SK-N-SH treated with all-trans-retinoic acid at 6 μM for 48 hours (cell line): ENCODE measurements at places on chromosomes 1 and 21.

DNA sequence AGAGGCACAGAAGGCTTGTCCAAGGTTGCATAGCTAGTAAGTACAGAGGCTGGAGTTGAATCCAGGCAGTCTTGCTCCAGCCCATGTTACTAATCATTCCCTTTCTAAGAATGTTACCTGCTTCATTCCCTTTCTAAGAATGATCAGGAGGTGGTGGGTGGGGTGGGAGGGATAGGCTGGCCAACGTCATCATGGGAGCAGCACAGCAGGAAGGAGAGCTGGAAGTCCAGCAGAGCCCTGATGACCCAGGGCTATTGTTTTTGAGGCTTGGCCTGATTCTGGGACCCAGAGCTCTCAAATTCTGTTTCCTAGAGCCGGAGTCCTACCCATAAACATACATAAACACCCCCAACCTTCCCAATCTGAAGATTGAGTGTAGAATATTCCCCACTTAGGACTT, 11.8 kb upstream of the CSF1 start:
- ATAC-seq, result no peak

GRCh38 chr1:91014475-91014874, 7.4 kb downstream of the ZNF644 start:
- no peak for ATAC-seq

DNA sequence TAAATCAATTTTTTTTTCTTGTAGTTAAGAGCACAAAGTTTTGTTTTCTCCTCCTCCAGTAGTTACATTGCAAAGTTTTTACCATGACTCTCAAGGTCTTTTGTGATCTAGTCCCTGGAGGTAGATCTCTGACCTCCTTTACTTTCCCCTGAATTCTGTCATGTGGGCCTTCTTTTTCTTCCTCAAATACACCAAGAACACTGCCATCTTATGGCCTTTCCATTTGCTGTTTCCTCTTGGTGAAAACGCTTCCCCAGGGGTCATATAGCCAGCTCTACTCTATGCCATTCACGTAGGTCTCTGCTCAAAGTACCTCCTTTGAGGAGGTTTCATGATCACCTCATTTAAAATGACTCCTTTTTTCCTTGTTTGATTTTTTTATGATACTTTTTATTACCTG, 2.7 kb downstream of the DDX20 start:
- ATAC-seq, result no peak

GRCh38 chr1:53643041-53643880, 95.7 kb downstream of the GLIS1 start:
- no peak for ATAC-seq

DNA sequence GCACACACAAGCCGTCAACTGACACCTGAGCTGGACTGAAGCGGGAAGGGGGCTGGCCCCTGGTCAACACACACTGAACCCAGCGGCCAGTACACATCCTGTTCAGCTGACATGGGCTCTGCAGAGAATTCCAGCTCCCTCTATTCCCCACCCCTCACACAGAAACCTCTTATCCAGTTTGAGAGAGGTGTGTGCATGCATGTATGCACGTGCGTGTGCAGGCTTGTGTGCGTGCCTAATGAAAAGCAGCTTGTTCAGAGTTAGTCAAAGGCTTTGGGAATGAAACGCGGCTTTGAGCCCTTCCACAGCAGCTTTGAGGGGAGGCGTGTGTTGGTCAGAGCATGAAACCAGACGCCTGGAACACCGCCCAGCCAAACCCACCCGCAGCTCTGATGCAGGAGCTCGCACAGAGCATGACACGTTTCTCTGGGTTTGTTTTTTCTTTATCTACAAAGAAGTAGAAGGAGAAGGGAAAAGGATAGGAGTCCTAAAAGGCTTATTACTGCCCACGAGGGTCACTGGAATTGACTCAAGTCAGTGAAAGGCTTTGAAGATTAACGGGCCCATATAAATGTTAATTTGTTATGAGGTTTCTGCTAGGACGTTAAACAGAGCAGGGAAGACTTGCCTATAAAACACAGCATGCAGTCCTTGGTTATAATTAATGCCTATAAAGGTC, 184.2 kb downstream of the ETS2 start:
- peak; percentile 47 for ATAC-seq

DNA sequence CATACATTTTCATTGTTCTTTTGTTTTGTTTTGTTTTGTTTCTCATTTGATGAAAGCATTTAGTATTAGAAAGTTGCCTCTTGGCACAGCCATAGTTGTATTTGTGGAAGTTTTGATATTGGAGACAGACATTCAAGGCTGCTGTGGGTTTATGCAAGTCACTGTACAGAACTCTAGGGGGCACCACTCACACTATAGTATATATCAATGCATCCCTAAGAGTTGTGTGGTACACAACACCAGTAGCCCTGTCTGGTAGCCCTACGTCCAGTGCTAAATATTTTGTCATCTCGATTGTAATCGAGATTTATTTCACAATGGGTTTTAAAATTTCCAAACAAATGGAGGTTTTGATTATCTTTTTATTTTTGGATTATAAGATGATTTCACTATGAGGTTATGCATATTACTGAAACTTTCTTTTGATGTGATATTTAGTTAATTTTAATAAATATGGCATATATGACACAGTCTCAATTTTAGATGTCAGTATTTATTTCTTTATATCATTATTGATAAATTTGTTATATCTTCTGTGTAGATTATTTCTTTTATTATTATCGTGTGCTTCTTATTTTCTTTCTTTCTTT, 112.2 kb downstream of the NR5A2 start:
- peak; percentile 100 for ATAC-seq

DNA sequence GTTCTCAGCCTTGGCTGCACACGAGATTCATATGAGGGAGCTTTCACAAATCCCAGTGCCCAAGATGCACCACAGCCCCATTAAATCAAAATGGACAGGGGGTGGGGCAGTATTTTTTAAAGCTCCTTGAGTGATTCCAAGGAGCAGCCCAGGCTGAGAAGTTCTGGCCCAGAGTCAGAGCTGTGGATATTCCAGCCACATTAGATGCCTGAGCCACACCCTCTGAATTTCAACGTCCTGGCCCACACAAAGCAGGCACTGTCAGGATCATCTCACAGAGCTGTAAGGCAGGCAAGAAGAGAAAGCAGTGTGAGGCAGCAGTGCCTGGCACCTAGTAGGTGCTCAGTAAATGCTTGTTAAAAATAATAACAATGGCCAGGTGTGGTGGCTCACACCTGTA, 37.4 kb downstream of the PAX7 start:
- no peak for ATAC-seq

DNA sequence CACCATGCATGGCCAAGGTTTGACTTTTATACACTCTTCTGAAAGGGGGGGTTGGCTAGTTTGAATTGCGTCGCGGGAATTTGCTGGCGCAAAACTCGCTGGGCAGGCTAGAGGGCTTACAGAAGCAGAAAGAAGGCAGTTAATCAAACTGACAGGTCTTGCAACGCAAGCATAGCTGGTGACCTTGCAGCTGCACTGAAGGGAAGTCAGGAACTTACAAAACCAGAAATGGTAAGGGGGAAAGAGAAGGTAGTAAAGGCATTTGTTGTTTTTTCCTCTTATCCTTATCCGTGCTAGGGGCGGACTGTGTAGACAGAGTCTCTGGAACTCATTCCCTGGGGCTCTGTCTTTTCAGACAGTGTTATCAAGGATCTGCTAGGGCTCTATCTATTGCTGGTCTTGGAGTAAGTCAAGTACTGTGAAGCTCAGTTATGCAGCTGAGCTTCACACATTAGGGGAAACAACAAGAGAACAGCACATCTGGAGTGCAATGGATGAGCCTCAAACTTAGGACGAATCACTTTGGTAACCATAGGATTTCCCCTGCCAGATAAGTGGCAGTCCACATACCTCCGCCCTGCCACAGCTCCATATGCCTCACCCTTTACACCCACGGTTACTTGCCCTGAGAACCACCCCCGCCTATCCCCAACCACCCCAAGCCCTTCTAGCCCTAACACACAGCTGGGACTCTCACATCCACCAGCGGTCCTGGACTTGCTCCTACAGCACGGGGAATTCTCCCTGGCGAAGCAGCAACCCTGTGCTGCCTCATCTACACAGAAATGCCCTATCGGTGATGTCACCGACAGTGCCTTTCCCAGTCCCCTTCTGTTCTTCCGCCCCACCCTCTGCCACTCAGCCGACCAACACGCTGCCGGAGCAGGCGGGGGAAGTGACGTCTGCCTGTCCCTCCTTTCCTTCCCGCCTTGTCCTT, 251.4 kb downstream of the FAM72C start:
- ATAC-seq, result peak; percentile 74

GRCh38 chr1:12342401-12343003, 112.7 kb downstream of the VPS13D start:
- no peak for ATAC-seq

GRCh38 chr1:228372183-228373003, 34.2 kb downstream of the TRIM11 start:
- ATAC-seq, result no peak

GRCh38 chr1:56912325-56912724, 53.5 kb downstream of the C8B start:
- no peak for ATAC-seq

- ATAC-seq, result peak; percentile 25
Observed at GRCh38 chr1:224357626-224358124, 996 bp downstream of the CNIH4 start.

DNA sequence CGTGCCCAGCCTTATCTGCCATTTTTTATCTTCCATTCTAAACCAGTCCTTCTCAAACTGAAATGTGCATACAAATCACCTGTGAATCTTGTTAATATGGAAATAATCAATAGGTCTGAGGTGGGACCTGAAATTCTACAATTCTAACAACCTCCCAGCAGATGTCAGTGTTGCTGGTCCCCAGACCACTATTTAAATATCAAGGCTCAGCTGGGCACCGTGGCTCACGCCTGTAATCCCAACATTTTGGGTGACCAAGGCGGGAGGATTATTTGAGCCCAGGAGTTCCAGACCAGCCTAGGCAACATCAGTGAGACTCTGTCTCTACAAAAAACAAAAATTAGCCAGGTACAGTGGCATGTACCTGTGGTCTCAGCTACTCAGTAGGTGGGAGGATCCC, 4.1 kb downstream of the UQCRHL start:
- no peak for ATAC-seq

GRCh38 chr1:91162613-91163012, 140.8 kb upstream of the ZNF644 start:
- ATAC-seq, result no peak

- ATAC-seq, result no peak
Observed at GRCh38 chr1:60558236-60558635, 484.7 kb upstream of the C1orf87 start.

GRCh38 chr1:113858418-113858817, 13.1 kb downstream of the PTPN22 start:
- no peak for ATAC-seq

DNA sequence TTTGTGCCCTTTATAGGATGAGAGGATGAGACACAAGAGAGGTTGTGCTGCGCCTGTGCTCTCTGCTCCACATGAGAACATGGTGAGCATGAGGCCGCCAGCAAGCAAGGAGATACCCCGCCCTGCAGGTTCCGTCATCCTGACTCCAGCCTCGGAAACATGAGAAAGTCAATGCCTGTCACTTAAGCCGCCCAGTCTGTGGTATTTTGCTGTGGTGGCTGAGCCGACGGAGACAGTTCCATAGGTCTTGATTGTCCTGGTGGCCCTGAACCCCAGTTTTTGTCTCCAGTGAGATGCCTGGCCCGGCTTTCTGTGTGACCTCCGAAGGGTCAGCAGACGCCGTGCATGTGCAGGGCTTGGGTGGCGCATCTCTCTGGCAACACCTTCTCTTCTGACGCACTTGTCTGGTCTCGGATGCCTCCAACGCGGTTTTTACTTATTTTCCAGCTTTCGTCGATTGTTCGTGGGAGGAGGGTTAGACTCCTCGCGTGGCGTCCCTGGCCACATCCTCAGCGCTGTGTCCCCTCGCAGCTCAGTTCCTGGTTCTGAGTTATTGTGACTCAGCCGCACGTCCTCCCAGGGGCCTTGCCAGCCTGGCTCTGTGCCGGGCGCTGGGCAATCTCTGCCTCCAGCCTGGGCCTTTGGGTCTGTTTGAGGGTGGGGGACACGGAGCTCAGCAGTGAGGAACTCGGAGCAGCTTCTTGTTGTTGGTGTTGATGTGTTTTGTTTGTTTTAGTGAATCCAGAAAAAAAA, 70.0 kb downstream of the FAAP20 start:
- no peak for ATAC-seq

DNA sequence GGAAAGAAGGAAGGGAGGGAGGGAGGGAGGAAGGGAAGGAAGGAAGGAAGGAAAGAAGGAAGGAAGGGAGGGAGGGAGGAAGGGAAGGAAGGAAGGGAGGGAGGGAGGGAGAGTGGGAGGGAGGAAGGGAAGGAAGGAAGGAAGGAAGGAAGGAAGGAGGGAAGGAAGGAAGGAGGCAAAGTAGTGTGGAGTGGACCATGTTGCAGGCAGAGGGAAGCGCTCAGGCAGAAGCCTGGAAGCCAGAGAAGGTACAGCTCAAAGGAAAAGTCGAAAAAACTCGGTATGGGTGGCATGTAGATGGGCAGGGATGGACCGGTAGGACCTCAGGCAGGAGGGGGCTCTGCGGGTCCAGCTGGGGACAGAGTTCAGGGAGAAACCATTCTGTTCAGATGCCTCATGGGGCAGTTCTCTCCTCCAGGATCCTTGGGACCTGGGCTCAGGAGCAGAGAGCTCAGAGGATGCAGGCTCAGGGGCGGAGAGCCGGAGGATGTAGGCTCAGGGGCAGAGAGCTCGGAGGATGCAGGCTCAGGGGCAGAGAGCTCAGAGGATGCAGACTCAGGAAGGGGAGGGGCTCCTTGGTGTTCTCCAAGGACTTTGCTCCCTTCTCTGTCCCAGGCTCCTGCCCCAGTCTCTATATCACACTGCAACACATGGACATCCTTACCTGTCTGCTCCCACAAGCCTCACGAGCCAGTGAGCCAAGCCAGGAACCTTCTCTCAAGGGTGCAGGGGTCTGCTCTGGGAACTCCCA, 13.6 kb upstream of the PADI3 start:
- no peak for ATAC-seq

GRCh38 chr1:153800516-153800915, 25.3 kb downstream of the SLC27A3 start:
- no peak for ATAC-seq

DNA sequence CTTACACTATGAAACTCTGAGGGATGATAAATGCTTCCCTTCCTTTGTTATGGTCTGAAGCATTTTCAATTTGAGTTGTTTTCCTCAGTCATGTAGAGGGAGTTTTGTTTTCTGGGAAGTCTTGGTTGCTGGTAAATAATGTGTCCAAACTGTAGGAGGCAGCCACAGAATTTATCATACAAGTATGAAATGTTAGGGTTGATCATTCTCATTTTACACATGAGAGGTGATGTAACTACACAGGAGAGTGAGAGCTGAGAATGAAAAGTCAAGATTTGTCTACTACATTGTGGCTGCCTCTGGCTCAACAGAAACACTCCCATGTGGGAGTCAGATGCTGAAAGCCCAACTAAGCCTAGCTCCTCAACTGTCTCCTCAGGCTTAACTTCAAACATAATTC, 182.5 kb upstream of the SGIP1 start:
- peak; percentile 22 for ATAC-seq

GRCh38 chr21:36508948-36509347, 29.0 kb upstream of the CLDN14 start:
- ATAC-seq, result no peak
